Astrocyte of the spinal cord (primary cell): ENCODE measurements at places on chromosomes 16 and 17.
A peak's percentile ranks its signal among the peaks of the same experiment; 100 is the strongest.

DNA sequence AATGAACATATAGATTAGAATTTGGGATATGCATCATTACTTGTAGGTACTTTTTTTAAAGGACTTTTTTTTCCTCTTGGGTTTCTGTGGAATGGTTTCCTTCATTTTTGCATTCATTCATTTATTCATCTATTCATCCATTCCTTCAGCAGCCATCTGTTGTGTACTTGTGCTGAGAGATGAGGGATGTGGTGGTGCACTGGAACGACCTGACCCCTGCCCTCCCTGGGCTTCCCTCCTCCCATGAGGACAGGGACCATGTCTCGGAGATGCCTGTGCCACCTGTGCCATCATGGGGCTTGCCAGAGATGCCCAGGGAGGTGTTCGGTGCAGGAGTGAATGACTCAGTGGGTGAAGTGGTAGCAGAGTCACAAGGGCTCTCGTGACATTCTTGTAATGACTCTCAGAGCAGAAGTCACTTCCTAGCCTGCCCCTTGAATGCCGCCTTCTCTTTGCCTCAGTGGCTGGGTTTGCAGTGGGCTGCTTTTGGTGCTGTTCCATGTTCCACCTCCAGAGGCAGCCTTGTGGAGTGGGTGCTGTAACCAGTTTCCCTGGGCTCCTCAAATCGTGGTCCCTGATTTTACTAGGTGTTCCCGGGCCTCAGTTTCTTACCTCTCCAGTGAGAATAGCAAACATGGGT is 43.9 kb downstream of the CLEC16A start:
- no peak for DNase-seq

DNA sequence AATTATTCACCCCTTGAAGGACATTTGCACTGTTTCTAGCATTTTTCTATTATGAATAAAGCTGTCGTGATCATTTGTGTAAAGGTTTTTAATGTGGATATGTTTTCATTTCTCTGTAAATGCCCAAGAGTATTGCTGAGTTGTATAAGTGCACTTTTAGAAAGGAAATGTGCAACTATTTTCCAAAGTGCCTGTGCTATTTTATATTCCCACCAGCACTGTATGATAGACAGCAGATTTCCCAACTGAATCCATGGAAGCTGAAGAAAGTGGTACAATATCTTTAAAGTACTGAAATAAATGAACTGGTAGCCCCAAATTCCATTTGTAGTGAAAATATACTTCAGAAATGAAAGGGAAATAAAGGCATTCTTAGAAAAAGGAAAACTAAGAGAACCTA is 238.4 kb downstream of the BCAS3 start:
- DNase-seq = no peak

DNA sequence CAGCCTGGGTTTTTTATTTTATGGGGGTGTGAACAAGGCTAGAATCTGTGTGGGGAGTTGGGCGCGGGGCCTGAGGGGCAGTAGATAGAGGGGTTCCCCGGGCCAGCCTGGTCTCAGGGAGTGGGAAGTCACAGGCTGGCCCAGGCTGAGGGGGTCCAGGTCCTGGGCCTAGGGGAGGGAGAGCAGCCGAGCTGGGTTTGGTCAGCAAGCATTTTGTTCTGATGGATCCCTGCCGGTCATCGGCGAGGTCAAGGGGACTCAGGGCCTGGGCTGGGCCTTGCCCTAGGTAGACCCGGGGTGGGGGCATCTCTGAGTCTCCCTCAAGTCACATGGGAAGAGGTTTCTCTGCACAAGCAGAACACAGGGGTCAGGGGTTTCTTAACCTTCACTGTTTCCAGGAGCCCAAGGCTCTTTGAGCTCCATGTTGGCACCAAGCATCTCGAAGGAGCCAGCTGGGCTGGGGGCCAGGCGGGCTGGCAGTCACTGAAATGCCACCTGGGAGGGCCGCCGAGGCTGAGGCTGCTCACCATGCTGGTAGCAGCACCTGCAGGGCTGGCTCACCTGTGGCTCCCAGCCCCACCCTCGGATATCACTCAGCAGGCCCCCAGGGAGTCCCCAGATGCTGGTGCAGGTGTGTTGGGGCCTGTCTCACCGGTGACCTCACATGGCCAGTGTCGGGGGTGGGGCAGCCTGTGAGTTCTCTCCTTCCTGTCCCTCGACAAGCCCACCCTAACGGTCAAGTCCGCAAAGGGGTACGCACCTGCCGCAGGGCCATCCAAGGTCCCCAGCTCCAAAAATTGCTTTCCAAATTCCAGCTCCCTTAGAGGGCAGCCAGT is 41.0 kb downstream of the SLC7A5 start:
- DNase-seq = no peak

- DNase-seq = no peak
Measured at GRCh38 chr16:11181242-11181898, 74.6 kb downstream of the SOCS1 start.

DNA sequence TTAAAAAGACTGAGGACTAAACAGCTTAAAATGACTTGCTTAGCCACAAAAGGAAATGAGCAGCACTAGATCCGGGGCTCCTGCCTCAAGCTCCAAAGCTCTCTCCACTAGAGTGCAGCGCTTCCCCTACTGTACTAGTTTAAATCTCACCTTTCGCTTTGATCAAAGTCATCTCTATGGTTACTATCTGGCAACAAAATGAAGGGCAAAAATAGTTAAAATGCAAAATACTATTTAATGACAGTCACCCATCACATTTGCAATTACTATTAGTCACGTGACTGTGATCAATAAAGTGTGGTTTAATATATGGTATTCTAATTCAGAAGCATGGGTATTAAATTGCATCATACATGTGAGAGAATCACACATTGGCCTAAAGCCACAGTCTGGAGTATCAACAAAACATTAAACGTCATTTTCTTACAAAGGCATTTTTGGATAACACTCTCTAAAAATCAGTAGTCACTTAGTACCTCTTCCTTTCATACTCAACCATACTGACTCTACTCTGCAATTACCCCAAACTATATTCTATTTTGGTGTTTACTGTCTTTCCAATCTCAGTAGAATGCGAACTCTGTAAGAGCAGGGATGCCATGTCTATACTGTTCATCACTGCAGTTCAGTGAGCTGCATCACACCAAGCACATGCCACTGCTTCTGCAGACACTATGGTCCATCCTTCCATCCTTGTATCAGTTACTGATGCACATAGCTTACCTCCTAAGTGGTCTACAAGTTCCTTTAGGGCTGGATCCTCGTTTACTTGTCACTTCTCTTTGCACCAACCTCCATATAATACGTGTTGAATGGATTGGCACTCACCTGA is 6.2 kb downstream of the PSMD12 start:
- peak; percentile 35 for DNase-seq

GRCh38 chr17:82754297-82755208 is 2.7 kb downstream of the TBCD start:
- DNase-seq = peak; percentile 55

GRCh38 chr17:8142887-8143580 is 9.2 kb downstream of the PER1 start:
- DNase-seq = no peak

GRCh38 chr16:11205065-11205699 is 50.8 kb downstream of the SOCS1 start:
- DNase-seq = no peak

GRCh38 chr17:19769946-19770652 is 22.0 kb upstream of the ALDH3A1 start:
- DNase-seq = peak; percentile 25

DNA sequence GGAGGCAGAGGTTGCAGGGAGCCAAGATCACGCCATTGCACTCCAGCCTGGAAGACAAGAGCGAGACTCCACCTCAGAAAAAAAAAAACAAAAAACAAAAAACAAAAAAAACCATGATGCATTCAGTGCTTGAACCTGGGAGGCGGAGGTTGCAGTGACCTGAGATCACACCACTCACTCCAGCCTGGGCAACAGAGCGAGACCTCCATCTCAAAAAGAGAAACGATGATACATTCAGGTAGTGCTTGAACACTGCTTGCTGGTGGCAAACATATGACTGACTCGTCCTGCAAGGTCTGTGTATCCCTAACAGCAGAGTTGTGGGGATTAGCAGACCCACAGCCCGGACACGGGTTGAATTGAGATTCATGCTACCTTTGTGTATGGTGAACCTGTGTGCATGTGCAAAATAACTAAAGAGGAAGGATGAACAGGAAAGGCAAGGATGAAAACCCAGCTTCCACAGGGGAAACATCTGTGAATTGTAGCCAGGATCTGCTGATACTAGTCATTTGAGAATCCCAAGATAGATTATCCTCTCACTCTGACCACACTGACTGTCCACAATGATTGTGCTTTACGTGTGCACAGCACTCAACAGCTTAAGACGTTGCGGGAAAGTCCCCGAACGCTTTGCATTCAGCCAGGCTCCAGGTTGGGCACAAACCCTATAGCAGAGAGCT is 52.4 kb upstream of the MRPS23 start:
- DNase-seq = no peak
